Astrocyte of the spinal cord (primary cell): ENCODE measurements at places on chromosomes 11 and 22.

DNA sequence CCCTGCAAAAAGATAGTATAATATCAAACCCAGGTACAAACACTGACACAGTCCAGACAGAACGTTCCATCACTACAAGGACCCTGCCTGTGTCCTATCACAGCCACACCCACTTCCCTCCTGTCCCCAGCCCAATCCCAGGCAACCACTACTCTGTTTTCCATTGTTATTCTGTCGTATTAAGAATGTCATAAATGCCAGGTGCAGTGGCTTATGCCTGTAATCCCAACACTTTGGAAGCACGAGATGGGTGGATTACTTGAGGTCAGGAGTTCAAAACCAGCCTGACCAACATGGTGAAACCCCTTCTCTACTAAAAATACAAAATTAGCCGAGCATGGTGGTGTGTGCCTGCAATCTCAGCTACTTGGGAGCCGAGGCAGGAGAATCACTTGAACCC is 89.0 kb downstream of the TRMU start:
- DNase-seq = no peak

DNA sequence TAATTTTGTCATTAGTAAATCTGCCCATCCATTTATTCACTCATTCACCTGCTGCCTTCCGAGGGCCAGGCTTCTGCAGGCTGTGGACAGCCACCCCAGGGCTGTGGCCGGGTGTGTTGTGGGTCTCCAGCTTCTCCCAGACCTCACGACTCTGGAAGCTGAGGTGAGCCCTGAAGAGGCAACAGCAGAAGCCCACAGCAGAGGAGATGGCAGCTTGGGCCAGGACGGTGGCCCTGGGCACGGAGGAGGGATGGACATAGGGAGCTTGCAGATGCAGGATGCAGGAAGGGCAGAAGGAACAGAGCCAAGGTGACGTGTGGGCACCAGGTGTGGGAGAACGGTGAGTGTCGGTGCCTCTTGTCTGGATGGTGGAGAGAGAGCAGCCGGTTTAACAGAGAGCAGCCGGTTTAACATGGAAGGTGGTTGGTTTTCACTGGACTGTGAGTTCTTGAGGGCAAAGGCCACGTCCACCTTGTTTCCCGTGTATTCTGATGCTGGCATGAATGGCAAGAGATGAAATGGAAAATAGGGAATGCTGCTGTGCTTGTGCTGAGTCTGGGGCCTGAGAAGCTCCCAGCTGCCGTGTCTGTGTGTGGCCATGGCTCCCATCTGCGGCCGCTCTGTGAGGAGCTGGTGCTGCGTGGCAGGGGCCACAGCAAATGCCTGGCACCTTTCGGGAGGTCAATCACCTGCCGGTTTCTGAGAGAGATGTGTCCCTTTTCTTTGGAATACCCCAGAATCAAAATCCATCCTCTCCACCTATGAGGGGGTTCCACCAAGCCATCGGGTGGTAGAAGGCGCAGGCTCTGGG is 669.9 kb downstream of the BRD1 start:
- DNase-seq = no peak

GRCh38 chr22:45425101-45425500 is 11.6 kb downstream of the RIBC2 start:
- no peak for DNase-seq

GRCh38 chr11:46711303-46711702 is 7.7 kb upstream of the F2 start:
- peak; percentile 27 for DNase-seq

DNA sequence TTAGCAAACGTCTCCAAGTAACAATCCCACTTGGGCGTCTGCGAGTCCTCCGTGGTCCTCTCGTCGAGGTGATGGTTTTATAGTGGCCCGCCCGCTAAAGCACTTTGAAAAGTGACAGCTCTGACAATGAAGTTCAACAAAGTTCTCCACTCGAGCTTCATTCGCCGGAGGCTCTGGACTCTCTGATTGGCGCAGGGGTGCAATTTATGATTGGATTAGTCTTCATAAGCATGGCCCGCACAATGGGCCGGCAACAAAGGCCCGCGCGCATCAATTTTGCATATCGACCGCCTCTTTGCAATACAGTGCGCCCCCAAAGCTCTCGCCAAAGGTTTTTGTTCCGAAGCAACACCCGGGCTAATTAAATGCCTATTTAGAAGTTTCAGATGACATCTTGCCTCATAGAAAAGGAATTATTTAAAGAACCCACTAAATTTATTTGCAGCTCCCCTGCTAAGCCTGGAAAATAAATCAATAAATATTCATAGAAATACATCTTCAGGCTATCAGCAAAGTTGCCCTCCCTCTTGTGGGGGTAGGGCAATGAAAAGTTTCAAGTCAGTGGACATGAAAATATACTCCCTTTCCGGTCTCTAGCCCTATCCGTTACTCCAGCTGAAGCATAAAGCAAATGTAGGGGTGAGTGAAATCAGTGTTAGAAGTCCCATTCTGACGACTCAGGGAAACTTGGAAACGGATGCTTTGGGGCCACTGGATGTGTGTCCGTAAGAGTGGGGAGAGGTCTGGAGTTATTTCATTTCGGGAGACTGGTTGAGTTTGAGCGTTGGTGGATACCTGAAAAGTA is at the start of gene DBX1:
Gene DBX1 (minus strand): TSS at position 51 of the 805 bp plus-strand sequence. CDS start 151 bp downstream, outside the sequence.
- no peak for DNase-seq

- DNase-seq = no peak
Measured at GRCh38 chr22:41458161-41458728, 10.2 kb downstream of the PHF5A start.

DNA sequence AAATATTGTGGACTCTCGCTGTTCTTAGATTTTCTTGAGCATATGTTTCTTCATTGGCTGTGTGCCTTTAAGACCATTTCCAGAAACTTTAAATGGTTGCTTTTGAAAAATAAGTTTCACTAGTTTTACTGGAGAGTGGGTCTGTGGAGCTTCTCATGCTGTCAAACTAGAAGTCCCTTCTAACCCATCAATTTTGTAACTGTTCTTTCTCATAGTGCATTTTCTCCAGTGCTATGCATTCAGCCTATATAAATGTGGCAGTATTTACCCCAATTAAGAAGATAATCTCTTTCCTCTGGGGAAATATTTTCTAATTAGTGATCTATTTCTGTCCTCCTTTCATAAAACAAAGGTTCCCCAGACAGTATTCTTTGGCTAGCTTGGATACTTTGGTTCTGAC is 97.9 kb upstream of the RRM1 start:
- DNase-seq = no peak

GRCh38 chr11:81658722-81659121 is 1074.9 kb downstream of the FAM181B start:
- peak; percentile 29 for DNase-seq

GRCh38 chr11:62553839-62554361 is 7.3 kb upstream of the AHNAK start:
- peak; percentile 89 for DNase-seq

- DNase-seq = no peak
Measured at GRCh38 chr22:38879961-38880360, 7.9 kb upstream of the CBX6 start.

- no peak for DNase-seq
Measured at GRCh38 chr11:19073454-19074415, 13.2 kb upstream of the MRGPRX2 start.

- DNase-seq = no peak
Measured at GRCh38 chr11:77403211-77403610, 70.7 kb downstream of the PAK1 start.

DNA sequence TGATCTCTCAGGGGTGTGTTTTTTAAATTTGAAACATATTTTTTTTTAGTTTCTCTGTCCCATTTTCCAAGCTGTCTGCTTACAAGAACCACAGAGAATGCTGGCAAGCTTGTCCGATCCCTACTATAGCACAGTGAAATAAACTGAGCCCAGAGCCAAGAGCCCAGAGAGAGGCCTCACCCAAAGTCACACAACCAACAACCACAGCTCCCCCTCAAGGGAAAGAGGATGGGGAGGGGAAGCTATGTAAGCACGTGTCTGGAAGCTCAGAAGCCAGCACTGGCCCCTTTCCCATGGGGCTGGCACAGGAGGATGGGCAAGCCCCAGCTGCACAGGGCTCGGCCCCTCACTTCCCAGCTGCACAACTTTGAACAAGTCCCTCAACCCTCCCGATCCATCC is 3.2 kb upstream of the SART1 start:
- no peak for DNase-seq

DNA sequence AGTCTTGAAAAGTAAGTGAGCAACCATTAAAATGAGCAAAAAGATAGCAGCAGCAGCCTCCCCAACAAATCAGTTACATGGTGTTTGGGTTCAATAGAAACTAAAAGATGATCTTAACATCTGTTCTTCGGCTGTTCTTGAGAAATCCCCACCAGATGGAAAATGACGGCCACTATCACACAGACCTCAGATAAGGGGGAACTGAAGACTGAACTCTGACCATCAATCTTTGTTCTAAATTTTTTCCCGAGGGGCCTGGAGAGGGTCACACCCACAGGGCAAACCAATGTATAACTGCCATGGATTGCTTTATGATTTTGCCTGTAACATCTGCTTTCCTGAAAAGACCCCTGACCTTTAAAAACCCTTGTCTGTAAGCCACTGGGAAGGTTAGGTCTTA is 624.8 kb upstream of the KIRREL3 start:
- DNase-seq = no peak

DNA sequence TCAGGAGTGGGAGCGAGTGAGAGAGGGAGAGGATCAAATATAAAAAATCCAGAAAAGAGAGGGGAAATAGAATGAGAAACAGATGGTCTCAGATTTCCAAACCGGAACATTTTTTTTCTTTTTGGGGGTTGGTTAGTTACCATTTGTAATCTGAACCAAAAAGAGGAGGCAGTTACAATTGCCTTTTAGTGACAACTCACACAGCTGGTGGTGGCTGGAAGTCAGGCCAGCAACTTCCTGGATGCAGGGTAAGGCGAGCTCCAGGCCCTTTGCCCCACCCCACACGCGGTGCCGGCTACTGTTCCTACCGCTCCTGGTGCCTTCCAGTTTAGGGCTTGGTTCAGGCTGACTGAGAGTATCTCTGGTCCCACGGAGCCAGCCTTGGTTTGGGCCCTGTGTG is 21.0 kb upstream of the UBASH3B start:
- DNase-seq = peak; percentile 53

- DNase-seq = no peak
Measured at GRCh38 chr11:65254724-65255123, 7.0 kb upstream of the POLA2 start.

DNA sequence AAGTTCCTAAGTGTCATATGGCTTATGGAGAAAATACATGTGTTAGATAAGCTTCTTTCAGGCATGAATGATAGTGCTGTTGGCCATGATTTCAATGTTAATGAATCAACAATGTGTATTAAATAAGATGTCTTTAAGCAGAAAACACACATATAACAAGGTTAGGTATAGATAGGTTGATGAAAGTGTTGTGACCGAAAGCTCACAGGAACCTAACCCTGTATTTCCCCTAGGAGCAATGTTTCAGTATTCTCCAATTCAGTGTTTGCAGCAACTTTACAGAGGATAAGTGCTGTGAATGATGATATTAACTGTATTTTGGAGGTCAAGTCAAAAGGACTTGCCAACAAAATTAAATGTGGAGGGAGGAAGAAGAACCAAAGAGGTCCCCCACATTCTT is 82.8 kb upstream of the PRDM11 start:
- no peak for DNase-seq

DNA sequence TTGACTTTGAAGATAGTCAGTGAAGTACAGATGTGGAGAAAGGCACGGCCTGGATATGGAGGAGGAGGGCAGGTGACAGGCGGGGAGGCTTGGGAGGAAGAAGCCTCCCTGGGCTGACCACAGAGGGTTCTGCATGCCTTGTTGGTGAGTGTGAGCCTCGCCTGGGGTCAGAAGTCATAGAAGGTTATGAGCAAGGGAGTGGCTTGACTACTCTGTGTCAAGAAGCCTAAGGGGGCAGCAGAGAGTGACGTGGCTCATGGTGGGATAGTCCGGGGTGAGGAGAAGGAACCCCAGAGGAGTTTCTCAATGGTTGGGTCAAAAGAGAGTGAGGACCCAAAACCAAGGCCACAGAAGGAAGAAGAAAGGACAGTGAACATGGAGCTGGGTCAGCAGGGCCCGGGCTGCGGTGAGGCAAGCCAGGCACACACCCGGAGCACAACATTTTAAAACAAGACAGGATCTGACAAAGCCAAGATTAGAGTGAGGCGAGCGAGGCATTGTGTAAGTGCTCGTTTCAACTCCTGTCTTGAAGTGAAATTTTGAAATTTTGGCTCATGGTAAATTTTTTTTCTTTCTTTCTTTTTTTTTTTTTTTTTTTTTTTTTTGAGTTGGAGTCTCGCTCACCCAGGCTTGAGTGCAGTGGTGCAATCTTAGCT is 31.9 kb downstream of the PDGFB start:
- DNase-seq = no peak

DNA sequence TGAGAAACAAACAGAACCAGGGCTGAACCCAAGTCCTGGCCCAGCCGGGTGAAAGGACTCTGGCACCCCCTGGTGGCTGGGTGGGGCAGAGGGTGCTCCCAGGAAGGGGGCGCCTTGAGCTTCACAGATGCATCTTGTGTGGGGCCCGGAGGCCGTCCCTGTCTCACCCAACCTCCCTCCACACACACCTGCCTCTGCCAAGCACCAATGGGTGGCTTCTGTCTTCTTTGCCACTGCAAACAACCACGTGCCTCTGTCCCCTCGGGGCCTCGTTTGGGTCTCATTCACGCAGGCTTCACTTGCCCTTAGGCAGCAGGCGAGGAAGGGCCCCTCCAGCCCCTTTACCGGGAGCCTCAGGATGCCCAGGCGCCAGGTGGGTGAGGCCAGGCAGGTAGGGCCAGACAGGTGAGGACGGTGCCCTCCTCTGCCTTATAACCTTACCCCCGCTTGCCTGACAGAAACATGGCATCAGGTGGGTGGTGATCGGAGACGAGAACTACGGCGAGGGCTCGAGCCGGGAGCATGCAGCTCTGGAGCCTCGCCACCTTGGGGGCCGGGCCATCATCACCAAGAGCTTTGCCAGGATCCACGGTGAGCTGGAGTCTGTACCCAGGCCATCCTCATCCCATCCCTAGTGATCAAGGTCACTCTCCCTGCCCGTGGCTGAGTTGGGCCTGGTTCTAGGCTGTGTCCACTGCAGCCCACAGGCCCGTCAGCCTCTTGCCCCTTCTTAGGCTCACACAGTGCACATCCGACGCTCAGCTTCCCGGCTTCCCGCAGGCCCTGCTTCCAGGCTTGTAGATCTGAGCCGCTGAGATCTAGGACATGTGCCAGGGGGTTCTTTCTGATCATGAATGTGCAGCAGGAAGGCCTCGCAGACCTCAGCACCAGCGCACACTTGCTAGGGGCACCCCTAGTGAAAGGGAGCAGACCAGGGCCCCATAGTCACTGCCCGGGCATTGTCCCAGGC is 17.2 kb downstream of the POLR3H start:
- DNase-seq = no peak

GRCh38 chr11:2306877-2307500 is 5.2 kb downstream of the TSPAN32 start:
- DNase-seq = peak; percentile 28

GRCh38 chr11:62552485-62553079 is 6.0 kb upstream of the AHNAK start:
- no peak for DNase-seq

- peak; percentile 70 for DNase-seq
Measured at GRCh38 chr11:123654566-123655081, at the start of gene SCN3B. TSS of gene SCN3B (minus strand) at chr11:123654624. CDS start at chr11:123653801, 823 bp downstream.
